ENCODE measurements at places on chromosomes 12 and 14.

DNA sequence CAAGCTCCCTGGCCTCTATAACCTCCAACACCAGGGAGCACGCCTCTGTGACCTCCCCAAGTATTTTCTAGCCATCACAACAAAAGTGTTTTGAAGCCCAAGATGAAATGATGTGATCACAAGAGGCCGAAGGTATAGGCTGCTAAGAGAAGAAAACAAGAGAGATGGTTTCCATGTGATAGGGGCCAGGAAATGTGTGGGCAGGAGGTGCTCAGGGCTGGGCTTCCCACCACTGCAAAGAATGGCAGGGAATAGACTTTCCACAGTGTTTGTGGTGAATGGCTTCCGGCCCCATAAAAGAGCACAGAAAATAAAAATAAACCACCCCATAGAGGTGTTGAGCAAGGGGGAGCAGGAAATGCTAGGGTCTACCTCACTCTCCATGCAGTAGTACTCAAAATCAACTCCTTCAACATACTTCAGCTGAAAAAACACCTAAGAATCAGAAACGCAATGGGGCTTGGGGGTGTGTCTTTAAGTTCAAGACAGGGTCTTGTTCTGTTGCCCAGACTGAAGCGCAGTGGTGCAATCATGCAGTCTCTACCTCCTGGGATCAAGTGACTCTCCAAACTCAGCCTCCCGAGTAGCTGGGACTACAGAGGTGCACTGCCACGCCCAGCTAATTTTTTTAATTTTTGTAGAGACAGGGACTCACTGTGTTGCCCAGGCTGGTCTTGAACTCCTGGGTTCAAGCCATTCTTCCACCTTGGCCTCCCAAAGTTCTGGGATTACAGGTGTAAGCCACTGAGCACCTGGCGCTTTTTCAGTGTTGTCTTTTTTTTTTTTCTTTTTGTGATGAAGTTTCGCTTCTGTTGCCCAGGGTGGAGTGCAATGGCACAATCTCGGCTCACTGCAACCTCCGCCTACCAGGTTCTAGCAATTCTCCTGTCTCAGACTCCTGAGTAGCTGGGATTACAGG lies 27.1 kb downstream of the DAD1 start:
- DNase-seq: peak; percentile 68

GRCh38 chr12:11884116-11884515 lies 186.6 kb upstream of the BCL2L14 start:
- DNase-seq: no peak

- no peak for DNase-seq
Measured at GRCh38 chr14:92599811-92600210, 86.2 kb downstream of the RIN3 start.

DNA sequence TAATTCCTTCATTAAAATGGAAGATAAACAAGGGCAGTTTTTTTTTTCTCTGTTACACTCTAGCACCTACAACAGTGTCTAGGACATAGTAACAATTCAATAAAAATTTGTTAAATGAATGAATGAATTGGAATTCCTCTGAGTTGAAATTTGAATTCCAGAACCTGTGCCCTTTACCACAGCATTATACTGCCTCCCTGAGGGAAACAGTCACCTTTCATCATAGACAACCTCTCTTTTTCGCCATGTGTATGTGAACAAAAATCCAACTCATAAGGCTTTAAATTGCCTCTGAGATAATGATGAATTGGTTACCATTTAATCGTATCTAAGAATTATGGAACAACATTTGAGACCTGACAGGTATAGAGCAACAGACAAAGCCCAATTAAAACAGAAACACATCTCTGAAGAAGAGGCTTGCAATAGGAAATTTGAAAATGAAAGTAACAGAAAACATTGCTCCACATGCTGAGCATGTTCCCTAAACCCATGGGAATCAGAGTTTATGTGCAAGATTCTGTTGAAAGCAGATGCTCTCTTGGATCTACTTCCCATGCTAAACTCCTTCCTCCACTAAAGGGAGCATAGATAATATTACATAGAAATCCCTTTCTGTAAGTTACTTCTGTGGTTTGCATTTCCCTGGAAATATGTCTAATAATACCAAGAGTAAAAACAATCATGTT lies 657.8 kb downstream of the GALC start:
- no peak for DNase-seq

DNA sequence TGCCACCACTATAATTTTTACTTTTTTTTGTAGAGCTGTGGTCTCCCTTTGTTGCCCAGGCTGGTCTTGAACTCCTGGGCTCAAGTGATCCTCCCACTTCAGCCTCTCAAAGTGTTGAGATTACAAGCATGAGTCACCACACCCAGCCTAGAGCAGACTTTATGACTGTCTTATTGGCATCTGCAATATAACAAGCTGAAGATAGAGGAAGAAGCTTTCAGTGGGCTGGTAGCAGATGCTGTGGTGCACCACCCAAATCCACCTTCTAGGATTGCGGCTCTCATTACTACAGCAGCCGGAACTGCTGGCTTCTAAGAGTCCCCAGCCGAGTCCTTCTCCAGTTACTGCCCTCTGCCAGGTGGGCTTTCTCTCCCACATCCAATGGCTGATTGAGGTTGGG lies 7.6 kb upstream of the STK38L start:
- no peak for DNase-seq

- DNase-seq: no peak
Measured at GRCh38 chr14:77241955-77242354, 29.1 kb downstream of the NGB start.

DNA sequence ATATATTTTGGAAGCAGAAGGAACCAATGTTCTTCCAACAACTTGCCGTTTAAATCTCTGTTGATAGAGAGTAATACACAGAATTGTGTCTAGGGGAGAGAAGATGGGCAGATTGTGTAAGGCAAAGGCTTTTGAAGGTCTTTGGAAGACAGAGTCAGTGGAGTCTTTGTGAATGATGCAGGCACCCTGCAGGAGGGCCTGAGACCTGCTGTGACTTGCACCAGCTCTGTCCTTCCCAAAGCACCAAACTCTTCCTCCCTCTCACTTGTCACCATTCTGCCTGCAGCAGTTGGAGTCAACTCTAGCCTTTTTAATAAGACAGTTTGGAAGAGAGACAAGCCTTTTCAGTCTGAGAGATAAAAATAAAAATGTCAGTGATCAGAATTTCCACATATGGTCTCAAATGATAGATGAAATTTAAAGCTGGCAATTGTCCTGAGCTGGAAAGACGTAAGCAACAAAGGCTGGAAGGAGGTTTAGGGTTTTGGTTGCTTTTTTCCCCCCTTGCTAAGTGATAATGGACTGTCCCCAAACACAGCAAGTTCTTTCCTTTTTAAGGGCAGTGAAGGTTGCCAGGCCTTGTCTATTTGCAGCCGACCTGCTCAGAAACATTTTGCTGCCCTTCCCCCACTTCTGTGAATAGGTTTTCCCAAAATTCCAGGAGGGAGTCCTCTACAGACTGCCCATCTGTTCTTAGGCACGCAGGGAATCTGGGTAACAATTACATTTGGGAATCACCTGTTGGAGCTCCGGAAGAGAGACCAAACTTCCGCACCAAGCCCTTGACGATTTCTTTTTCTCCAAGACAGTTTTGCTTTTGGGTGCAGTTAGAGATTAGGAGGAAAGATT lies 103.0 kb upstream of the NTF3 start:
- no peak for DNase-seq

GRCh38 chr12:14930299-14930698 lies 8.0 kb downstream of the ERP27 start:
- no peak for DNase-seq

GRCh38 chr12:131818821-131819585 lies 9.2 kb upstream of the MMP17 start:
- DNase-seq: no peak

GRCh38 chr12:101803978-101804377 lies 26.8 kb downstream of the GNPTAB start:
- no peak for DNase-seq

- no peak for DNase-seq
Measured at GRCh38 chr12:131281016-131281415, 327.3 kb downstream of the ADGRD1 start.

DNA sequence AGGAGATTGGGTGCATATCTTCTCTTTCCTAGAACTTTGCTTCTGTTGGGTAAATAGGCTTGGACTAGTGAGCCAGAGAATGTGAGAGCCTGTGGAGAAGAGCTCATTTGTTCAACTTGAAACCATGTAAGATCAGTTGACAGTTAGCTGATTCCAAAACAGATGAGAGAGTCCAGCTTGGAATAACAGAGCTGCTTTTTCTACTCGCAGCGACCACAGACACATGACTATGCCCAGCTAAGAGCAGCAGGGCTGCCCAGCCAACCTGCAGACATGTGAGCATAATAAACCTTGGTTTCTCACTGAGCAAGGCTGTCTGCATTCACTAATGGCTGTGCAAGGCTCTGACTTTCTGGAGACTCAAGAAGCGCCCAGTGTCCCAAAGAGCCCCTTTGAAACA lies 209.2 kb downstream of the C12orf75 start:
- no peak for DNase-seq

DNA sequence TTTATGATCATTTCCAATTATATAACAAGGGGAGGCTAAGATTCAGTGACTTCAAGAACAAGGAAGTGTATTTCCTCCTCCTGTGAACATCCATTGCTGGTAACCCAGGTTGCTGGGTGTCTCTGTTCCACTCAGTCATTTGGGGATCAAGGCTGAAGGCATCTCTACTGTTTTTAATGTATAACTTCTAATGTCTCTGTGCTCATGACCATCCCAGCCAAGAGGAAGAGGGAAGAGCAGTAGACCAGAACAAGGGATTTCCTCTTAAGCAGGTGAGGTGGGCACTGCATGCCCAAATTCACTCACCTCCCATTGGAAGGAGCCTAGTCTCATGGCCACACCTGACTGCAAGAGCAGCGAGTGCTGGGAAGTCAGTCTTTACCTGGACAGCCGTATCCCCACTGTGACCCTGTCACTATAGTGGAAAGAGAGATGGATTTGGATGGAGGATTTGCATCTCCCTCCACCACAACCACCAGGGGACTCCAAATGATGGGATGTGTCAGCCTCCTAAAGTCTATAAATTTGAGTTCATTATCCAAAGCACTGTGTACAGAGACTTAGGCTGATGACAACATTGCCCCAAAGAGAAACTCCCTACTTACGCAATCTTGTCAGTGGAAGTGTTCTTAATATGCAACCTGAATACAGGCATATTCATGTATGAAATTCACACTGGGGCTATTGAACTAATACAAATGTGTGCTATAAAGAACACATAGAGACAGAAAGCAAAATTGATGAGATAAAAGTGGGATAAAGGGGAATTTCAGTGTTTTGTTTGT lies 368.7 kb downstream of the TMEM132D start:
- DNase-seq: no peak

DNA sequence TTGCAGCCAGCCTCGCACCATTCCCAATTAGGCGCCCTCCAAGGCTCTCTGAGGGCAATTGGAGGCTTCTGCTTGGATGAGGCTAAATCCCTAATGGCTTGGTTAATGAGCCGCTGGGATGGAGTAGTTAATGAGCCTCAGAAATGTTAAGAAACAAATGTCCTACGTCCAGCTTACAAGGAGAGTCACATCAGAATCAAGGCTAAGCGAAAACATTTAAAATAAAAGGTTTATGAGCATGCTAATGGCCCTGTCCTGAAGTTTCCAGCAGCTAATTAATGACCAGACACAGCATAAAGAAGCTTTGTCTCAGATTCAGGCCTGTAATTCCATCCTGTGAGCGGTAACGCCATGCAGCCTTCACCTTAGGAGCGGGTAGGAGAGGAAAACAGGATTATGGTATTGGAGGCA lies 200.7 kb upstream of the BCL2L14 start:
- no peak for DNase-seq

DNA sequence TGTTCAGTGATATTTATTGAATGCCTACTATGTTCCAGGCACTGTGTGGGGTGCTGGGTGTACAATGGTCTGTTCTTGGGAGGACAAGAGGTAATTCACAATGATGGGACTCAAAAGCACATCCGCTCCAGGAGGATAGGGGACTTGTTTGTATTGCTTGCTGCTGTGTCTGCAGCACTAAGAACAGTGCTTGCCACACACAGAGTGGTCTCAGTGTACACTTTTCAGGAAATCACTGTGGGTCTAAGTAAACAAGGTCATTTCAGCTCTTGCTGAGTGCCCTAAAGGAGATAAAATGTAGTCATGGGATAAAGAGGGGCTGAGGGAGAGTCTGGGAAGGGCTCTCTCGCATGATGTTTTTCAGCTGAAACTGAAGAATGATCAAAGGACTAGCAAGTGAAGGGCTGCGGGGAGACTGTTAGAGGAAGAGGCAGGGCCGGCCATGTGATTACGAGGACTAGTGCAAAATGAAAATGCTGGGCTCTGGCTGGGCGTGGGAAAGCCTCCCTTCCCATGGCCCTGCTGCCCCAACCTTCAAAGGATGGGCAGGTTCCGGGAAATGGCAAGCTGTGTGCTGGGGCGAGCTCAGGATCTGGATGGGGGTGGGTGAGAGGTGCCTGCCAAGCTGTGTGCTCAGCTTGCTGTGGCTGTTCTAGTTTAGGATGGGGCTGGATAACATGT lies 39.1 kb downstream of the ADCK1 start:
- DNase-seq: no peak

DNA sequence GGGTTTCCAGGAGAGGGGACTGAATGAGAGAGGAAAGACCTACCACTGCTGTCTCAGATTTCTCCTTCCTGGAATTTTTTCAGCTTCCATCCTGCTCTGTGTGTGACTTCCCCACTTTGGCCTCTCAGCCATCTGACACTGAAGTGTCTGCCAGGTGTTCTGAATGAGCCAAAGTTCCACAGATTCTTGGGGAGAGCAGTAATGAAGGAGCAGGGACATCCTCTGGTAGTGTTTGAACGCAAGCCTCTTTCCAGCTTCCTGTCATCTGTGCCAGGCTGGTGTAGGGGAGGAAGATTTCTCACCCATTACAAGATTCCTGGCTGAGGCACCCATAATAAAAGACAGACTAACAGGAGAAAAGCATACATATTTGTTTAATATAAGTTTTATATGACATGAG lies 141.7 kb upstream of the NRXN3 start:
- no peak for DNase-seq

DNA sequence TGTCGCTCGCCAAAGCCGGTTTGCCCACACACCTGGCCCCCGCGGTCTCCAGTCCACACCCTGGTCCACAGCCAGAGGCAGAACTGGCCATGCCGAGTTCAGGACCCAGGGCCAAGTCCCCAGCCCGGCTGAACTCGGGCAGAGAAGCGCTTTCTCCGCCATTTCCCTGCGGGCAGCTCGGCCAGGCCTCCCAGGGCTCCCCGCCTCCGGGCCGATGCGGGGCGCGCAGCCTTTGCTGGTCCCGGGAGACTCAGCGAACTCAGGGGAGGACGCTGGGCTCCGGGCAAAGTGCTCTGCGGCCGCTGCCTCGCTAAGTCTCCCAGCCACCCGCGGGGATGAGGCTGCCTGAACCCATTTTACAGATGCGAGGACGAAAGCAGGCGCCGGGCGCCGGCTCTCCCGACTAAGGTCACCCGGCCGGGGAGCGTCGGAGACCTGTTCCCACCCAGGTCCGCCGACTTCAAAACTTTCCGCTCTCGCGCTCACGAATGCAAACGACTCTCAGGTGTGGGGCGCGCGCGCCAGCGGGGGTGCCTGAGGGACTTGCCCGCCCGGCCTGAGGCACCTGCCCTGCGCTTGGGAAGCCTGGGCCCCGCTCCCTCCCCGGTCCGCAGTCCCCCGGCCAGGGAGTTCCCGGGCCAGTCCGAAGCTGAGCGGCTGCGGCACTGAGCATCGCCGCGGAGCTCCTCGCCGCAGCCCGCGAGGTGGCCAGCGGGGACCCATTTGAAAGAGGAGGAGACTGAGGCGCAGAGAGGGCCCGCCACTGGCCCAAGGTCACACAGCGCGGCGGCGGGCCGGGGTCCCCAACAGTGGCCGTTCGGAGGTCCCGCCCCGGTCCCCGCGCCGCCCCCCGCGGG lies 627 bp downstream of the TESC start:
- DNase-seq: no peak
